ENCODE measurements at places on chromosomes 7 and 10.

- H3K27me3 ChIP-seq: peaks cover 3% of the 10 kb centered on the region
- H3K36me3 ChIP-seq: no peaks in the 10 kb centered on the region
These were observed 120.2 kb downstream of the CACNB2 start for GRCh38 chr10:18260310-18260922.

DNA sequence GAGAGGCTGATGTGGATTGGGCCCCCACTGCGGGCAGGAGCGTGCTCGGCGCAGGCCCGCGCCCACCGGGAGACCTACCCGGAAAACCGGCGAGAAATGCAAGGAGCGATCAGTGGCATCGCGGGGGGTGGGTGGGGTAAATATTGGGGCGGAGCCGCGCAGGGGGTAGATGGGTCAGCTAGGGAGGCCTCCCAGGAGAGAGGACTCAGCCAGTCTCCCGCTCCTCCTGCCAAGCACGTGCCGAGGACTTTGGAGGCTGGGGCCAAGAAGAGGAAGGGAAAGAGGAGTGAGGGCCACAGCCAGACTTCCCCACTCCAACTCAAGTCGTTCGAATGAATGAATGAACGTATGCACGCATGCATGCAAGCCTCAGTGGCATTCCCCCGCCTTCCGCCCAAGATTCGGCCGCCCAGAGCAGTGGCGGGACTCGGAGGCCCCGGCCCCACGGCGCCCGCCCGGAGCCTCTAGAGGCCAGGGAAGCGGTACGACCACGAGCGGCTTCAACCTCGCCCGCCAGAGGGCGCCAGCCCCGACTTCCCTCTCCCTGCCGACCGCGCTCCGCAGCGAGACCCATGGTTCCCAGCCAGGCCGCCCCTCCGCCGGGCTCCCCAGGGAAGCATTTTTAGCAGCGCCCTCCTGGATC is 3.6 kb downstream of the NPM3 start:
- H3K4me3 ChIP-seq: peak overlapping the region; percentile 60
- H3K27me3 ChIP-seq: peaks cover 19% of the 10 kb centered on the region
- peak overlapping the region; percentile 48 for H3K27ac ChIP-seq
- peaks cover 44% of the 10 kb centered on the region for H3K4me1 ChIP-seq
- H3K36me3 ChIP-seq: peaks cover 5% of the 10 kb centered on the region

DNA sequence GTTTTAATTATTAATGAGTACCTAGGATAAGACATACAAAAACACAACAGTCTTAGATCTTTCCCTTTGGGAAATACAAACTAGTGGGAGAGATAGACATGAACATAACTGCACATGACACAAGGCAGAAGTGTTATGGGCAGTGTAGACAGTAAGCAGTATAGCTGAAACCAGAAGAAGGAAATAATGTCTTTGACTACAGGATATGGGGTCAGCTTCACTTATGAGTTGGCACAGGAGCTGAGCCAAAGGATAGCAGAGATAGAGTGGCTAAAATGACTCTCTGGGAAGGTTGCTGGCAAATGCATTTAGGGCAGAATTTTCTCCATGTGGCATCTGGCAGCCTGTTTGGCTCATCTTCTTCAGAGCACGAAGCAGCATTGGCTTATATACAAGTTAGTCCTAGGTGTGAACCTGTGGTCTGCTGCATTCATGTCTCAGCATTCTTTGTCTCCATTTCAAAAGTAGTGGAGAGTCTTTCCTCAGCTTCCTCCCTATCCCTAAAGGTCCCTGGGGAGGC is 60.3 kb upstream of the FEZF1 start:
- no peaks in the 10 kb centered on the region for H3K36me3 ChIP-seq
- H3K27me3 ChIP-seq: no peaks in the 10 kb centered on the region
- H3K4me1 ChIP-seq: no peaks in the 10 kb centered on the region
- H3K27ac ChIP-seq: no peak overlapping the region
- H3K4me3 ChIP-seq: no peak overlapping the region

- peak overlapping the region; percentile 88 for H3K27ac ChIP-seq
- DNase-seq: peak; percentile 31
- peaks cover 12% of the 10 kb centered on the region for H3K36me3 ChIP-seq
- H3K4me1 ChIP-seq: peaks cover 71% of the 10 kb centered on the region
- no peaks in the 10 kb centered on the region for H3K27me3 ChIP-seq
- no peak overlapping the region for H3K4me3 ChIP-seq
These were observed 88.9 kb downstream of the CHRM2 start for GRCh38 chr7:136957391-136957790.

DNA sequence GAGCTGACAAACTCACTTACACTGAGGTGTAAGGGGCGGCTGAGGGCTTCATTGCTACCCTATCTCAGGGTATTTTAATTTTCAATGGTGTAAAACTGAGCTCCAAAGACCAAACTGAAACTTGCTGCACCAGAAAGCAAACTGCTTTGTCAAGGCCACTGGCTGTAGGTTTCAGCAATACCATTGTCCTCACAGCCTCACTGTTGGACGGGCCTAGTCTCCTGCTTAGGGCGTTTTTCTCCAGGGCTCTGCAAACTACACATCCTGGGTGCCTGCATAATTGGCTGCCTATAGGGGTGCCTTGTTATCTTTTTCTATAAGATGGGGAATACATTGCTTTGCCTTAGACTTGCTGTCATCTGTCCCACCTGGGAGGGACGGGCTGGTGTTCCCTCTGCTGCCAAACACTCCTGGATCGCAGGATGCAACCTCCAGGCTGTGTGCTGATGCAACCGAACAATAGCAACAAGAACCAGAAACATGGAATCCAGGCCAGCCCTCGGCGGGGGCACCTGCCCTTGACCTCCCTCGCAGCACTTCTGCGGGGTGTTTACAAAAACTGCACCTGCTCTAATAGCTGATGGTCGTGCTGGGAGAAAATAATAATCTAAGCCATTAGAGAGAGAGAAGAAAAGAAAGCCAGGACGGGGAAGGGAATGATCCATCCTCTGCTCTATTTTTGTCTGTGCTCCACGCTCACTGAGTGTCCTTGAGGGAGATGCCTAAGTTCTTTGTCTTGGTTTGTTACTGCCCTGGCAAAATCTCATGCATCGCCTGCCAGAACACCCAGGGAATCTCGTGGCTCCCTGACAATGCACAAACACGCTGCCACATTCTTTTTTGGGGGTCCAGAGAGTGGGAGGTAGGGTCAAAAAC is 104.5 kb downstream of the GALNT17 start:
- H3K27ac ChIP-seq: no peak overlapping the region
- no peaks in the 10 kb centered on the region for H3K4me1 ChIP-seq
- H3K4me3 ChIP-seq: no peak overlapping the region
- peaks cover 4% of the 10 kb centered on the region for H3K36me3 ChIP-seq

GRCh38 chr10:101189461-101190401 is 39.5 kb downstream of the LBX1 start:
- H3K4me3 ChIP-seq: no peak overlapping the region
- no peak overlapping the region for H3K27ac ChIP-seq
- no peaks in the 10 kb centered on the region for H3K36me3 ChIP-seq
- no peaks in the 10 kb centered on the region for H3K4me1 ChIP-seq

DNA sequence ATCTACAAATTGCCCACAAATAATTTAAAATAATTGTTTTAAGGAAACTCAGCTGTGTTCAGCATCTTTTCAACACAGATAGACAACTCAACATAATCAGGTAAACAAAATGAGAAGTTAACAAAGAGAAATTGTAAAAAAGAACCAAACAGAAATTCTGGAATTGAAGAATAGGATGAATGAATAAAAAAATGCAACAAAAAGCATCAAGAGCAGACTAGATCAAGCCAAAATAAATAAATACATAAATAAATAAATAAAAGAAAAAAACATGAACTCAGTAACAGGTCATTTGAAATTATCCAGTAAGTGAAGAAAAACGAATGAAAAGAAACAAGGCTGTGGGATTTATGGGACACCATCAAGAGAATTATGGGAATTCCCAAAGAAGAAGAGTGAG is 94.0 kb upstream of the CDK6 start:
- H3K4me1 ChIP-seq: no peaks in the 10 kb centered on the region
- no peak overlapping the region for H3K4me3 ChIP-seq
- no peak overlapping the region for H3K27ac ChIP-seq
- DNase-seq: no peak
- H3K36me3 ChIP-seq: 0 out of 2 replicates have a peak, but pooled peaks cover 6% of the 10 kb centered on the region
- H3K27me3 ChIP-seq: peaks cover 3% of the 10 kb centered on the region

GRCh38 chr10:12348870-12349628 is at the start of gene CAMK1D:
CAMK1D (plus strand) TSS chr10:12349547.
- peak within 1 kb of the TSS; percentile 92 for H3K4me3 ChIP-seq
- peaks cover 10% of the 10 kb centered on the region for H3K27me3 ChIP-seq
- H3K4me1 ChIP-seq: peaks cover 12% of the 10 kb centered on the region

Data from HFFc6 (cell line).